ENCODE measurements at places on chromosomes 2 and 18. TPM values are rescaled to one million over a fixed set of nuclear protein-coding genes. Genes with fewer than 3 reads are reported as not detected.

The CBLN2 gene
- total RNA-seq = 5.9 TPM

The CCDC85A gene
- total RNA-seq = 20.5 TPM

The MCEE gene
- total RNA-seq = 9.6 TPM

The ALK gene
- total RNA-seq = not detected

The GRHL1 gene
- total RNA-seq = 1.3 TPM

The CIB4 gene
- not detected for total RNA-seq

The ANKRD44 gene
- 3.6 TPM for total RNA-seq

The ITGB6 gene
- not detected for total RNA-seq

The EVA1A gene
- total RNA-seq = 138 TPM

The CDKL4 gene
- 0.32 TPM for total RNA-seq

The RESP18 gene
- total RNA-seq = not detected

The SLC35G4 gene
- not detected for total RNA-seq

The SLC4A3 gene
- under 0.01 TPM for total RNA-seq

The CNNM4 gene
- 1.3 TPM for total RNA-seq

The ASB18 gene
- total RNA-seq = not detected

The TM4SF20 gene
- total RNA-seq = not detected

The PIEZO2 gene
- total RNA-seq = 2.6 TPM
